Hematopoietic multipotent progenitor cell (in vitro differentiated cells): ENCODE measurements at places on chromosomes 11 and 22. TPM values are rescaled to one million over a fixed set of nuclear protein-coding genes. Genes with fewer than 3 reads are reported as not detected.

DNA sequence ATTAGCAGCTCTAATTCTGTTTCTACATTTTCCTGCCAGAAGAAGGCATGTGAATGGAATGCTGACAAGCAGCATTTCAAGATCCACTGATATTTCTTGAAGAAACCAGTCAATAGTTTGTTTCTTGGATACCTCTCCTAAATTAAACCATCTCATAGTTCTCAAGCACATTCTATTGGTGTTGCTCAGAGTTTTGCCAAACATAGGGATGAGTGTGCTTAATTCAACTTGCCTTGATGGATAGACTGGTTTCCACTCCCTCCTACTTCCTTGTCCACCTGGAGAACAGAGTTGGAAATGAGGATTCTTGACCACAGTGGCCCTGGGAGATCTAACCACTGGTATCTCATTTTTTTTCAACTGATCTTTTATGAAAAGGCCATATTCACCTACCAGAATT, 29.8 kb upstream of the DDX10 start:
- no peak for DNase-seq

DNA sequence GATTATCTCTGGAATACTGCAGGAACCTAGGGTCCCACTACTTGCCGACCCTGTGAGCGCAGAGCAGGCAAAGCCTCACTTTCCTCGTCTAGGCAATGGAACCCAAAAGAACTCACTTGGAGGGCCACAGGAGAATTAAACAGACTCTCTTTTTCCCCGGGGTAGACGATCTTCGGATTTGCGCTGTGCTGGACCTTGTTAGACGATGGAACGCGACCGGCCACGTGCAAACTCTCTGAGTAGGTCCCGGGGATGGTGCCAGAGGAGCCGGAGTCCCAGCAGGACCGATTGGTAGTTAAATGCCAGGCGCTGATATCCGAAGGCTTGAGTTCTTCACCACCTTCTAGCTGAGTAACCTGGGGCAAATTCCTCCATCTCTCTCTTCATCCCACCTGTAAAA, 1.0 kb upstream of the SLC1A2 start:
- DNase-seq: no peak

GRCh38 chr11:7896009-7896785, 34.9 kb downstream of the OR10A6 start:
- no peak for DNase-seq

- no peak for DNase-seq
Observed at GRCh38 chr11:5247472-5248192, 2.0 kb downstream of the HBG1 start.

CACNA1I gene
- under 0.01 TPM for total RNA-seq

KDM4E gene
- total RNA-seq: not detected
